Activated CD8-positive, alpha-beta T cell treated with anti-CD3 and anti-CD28 coated beads for 36 hours (primary cell): ENCODE measurements at places on chromosomes 6 and 20. TPM values are rescaled to one million over a fixed set of nuclear protein-coding genes. Genes with fewer than 3 reads are reported as not detected.
A peak's percentile ranks its signal among the peaks of the same experiment; 100 is the strongest.

DNA sequence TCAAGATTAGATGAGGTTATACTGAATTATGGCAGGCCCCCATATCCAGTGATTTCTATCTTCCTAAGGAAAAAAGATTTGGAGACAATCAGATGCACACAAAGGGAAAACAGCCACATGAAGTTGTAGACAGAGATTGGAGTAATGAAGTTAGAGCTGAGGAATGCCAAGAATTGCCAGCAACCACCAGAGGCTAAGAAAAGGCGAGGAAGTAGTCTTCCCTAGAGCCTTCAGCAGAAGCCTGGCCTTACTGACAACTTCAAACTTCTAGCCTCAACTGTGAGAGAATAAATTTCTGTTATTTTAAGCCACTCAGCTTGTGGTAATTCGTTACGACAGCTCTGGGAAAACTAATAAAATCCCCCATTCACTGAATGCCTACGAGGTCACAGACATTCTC lies 473.9 kb downstream of the COL12A1 start:
- H3K36me3 ChIP-seq, result no peaks in the 10 kb centered on the region
- no peak overlapping the region for H3K27ac ChIP-seq
- no peak for DNase-seq
- H3K4me1 ChIP-seq, result no peaks in the 10 kb centered on the region
- H3K4me3 ChIP-seq, result no peak overlapping the region

GRCh38 chr6:52243282-52243893 lies 912 bp downstream of the IL17F start:
- H3K36me3 ChIP-seq, result no peaks in the 10 kb centered on the region
- peaks cover 11% of the 10 kb centered on the region for H3K27me3 ChIP-seq
- H3K4me1 ChIP-seq, result no peaks in the 10 kb centered on the region
- DNase-seq, result no peak
- H3K27ac ChIP-seq, result no peak overlapping the region

The LY6G5C gene
- 1.6 TPM for total RNA-seq

The NKX2-4 gene
- total RNA-seq, result not detected

GRCh38 chr6:2891768-2892170 lies 11.3 kb downstream of the SERPINB9 start:
- peak; percentile 87 for DNase-seq
- H3K27me3 ChIP-seq, result no peaks in the 10 kb centered on the region
- H3K36me3 ChIP-seq, result peaks cover 75% of the 10 kb centered on the region
- peaks cover 62% of the 10 kb centered on the region for H3K4me1 ChIP-seq

The SF3B5 gene
- total RNA-seq, result 210 TPM

GRCh38 chr6:107292715-107293271 lies 166.6 kb downstream of the PDSS2 start:
- no peak overlapping the region for H3K4me3 ChIP-seq
- no peaks in the 10 kb centered on the region for H3K27me3 ChIP-seq
- no peaks in the 10 kb centered on the region for H3K4me1 ChIP-seq

The SMIM26 gene
- total RNA-seq, result 56.5 TPM

GRCh38 chr20:59007665-59008511 lies 834 bp upstream of the CTSZ start:
- H3K4me3 ChIP-seq, result peak overlapping the region; percentile 61
- DNase-seq, result peak; percentile 42
- no peaks in the 10 kb centered on the region for H3K27me3 ChIP-seq
- peak overlapping the region; percentile 67 for H3K27ac ChIP-seq
- H3K4me1 ChIP-seq, result peaks cover 36% of the 10 kb centered on the region

The ELOVL4 gene
- total RNA-seq, result 1.4 TPM

- no peak for DNase-seq
- no peak overlapping the region for H3K27ac ChIP-seq
- no peak overlapping the region for H3K4me3 ChIP-seq
Observed at GRCh38 chr6:21067521-21067920, 526.0 kb upstream of the SOX4 start.

DNA sequence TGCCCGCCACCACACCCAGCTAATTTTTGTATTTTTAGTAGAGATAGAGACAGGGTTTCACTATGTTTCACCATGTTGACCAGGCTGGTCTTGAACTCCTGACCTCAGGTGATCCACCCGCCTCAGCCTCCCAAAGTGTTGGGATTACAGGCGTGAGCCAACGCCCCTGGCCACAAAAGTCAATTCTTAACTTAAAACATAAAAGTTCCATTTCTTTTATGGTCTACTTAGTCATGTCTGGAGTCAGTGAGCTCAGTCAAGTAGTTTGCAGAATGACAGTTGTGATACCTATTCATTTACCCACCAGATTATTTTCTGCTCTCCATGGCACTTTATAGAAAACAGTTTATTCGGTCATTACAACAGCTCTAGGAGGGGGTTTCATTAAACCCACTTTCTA lies 103.1 kb upstream of the ESR1 start:
- H3K27ac ChIP-seq, result no peak overlapping the region
- H3K4me3 ChIP-seq, result no peak overlapping the region
- peaks cover 35% of the 10 kb centered on the region for H3K4me1 ChIP-seq
- H3K36me3 ChIP-seq, result no peaks in the 10 kb centered on the region
- peak; percentile 56 for DNase-seq

GRCh38 chr6:235763-236360 lies 56.4 kb upstream of the DUSP22 start:
- peaks cover 54% of the 10 kb centered on the region for H3K4me1 ChIP-seq
- no peaks in the 10 kb centered on the region for H3K36me3 ChIP-seq
- H3K27me3 ChIP-seq, result no peaks in the 10 kb centered on the region
- peak; percentile 90 for DNase-seq
- H3K27ac ChIP-seq, result peak overlapping the region; percentile 87

The SPATA25 gene
- total RNA-seq, result 0.74 TPM

DNA sequence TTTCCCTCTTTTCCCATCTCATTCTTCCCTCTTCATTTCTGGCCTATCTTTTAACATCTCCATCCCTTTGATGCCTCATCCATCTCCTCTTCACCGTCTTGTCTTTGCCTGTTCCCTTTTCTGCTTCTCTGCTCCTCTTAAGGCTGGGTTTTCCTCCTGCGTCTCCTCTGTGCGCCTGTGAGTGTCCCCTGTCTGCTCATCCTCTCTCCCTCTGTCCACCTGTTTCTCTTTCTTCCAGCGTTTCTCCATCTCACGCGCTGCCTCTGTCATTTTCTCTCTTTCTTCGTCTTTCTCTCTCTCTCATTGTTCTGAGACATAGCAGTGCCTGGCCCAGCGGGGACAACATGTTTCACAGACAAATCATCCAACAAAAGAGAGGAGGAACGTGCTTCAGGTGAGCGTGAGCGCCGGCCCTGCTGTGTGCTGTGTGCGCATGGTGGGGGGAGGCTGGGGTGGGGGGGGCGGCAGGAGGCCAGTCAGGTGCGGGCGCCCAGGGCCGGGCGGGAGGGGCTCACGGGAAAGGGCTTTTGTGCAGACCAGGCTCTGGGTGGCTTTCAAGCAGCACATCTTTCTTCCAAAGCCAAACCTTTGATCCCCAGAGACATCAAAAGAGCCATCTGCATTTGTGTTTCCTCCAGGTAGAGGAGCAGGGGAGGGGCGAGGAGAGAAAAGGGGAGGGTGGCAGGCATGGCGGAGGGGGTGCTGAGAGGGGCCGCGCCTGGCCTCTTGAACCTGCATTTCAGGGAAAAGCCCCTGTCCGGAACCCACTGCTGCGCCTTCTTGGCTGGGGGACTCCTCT lies 121.3 kb downstream of the VEGFA start:
- peaks cover 4% of the 10 kb centered on the region for H3K4me1 ChIP-seq
- H3K27ac ChIP-seq, result no peak overlapping the region
- H3K36me3 ChIP-seq, result no peaks in the 10 kb centered on the region
- no peak overlapping the region for H3K4me3 ChIP-seq
- DNase-seq, result no peak

The KIAA1755 gene
- total RNA-seq, result not detected
